MCF 10A (cell line): ENCODE measurements at places on chromosomes 12 and 14.

- no peak for DNase-seq
Measured at GRCh38 chr12:6266541-6266966, 43.9 kb upstream of the PLEKHG6 start.

- peak; percentile 55 for DNase-seq
Measured at GRCh38 chr12:14367040-14367661, 1.7 kb downstream of the ATF7IP start.

DNA sequence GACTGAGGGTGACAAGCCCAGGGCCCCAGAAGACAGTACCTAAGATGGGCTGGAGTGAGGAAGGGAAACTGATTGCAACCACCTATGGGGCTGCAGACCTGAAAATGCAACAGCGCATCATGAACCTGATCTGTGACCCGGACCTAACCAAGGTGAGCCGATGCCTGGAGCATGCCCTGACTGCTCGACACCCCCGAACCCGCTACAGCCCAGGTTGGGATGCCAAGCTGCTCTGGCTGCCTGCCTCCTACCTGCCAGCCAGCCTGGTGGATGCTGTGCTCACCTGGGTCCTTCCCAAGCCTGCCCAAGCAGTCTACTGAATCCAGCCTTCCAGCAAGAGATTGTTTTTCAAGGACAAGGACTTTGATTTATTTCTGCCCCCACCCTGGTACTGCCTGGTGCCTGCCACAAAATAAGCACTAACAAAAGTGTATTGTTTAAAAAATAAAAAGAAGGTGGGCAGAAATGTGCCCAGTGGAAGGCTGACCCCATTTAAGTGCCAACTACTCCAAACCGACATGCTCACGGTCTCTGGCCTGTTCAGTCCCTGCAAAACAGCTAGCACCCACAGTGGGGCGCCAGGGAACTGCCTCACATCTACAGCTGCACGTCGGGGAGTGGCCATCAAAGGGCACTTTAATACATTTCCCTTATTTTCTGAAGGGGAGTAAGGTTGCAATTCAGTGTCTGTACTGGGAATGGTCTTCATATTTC, 4.2 kb downstream of the RDH5 start:
- peak; percentile 70 for DNase-seq

GRCh38 chr14:64701660-64702059, 2.6 kb upstream of the PLEKHG3 start:
- DNase-seq = no peak

GRCh38 chr14:69808919-69809808, 12.1 kb upstream of the SLC10A1 start:
- no peak for DNase-seq
